ENCODE measurements at places on chromosomes 7 and 10. TPM values are rescaled to one million over a fixed set of nuclear protein-coding genes. Genes with fewer than 3 reads are reported as not detected.

The RNF32 gene
- 1.8 TPM for total RNA-seq

The PNLIP gene
- not detected for total RNA-seq

The GJD4 gene
- total RNA-seq, result not detected

The TAC1 gene
- not detected for total RNA-seq

The UCMA gene
- total RNA-seq, result not detected

The TEX36 gene
- total RNA-seq, result not detected

The CFTR gene
- 0.60 TPM for total RNA-seq

Measured in esophagus mucosa (tissue), 1 donor.